Progenitor cell of endocrine pancreas (in vitro differentiated cells): ENCODE measurements at places on chromosomes 2 and 18.
A peak's percentile ranks its signal among the peaks of the same experiment; 100 is the strongest.

- no peak for DNase-seq
Measured at GRCh38 chr2:127084611-127085316, 22.2 kb downstream of the BIN1 start.

DNA sequence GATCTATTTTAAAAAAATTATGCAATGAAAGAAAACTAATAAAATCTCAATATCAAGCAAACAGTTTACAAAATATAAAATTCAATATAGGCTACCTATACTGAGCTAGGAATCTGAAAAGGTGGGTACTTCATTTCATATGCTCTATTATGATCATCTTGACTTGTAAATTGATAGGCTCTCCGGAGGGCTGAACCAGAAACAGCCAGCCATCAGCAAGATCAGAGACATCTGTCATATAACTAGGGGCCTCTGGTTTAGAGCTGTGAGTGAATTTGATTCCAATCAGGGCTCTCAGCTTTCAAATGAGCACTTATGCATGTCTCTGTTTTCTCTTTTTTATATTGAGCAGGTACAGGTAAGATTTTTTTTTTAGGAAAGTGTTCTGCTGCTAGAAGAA lies 114.2 kb downstream of the SPHKAP start:
- no peak for DNase-seq

DNA sequence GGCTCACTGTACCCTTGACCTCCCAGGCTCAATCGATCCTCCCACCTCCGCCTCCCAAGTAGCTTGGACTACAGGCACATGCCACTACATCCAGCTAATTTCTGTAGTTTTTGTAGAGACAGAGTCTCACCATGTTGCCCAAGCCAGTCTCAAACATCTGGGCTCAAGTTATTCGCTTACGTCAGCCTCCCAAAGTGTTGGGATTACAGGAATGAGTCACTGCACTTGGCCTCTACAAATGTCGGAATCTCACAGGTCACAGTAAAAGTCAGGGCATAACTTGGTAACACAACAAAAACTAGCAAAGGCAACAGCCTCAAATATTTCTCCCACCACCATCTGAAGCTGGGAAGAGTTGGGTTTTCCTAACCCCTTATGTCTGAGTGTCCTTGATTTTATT lies 25.3 kb downstream of the SCG2 start:
- no peak for DNase-seq

- DNase-seq = peak; percentile 58
Measured at GRCh38 chr2:34012715-34013302, 413.7 kb upstream of the FAM98A start.

DNA sequence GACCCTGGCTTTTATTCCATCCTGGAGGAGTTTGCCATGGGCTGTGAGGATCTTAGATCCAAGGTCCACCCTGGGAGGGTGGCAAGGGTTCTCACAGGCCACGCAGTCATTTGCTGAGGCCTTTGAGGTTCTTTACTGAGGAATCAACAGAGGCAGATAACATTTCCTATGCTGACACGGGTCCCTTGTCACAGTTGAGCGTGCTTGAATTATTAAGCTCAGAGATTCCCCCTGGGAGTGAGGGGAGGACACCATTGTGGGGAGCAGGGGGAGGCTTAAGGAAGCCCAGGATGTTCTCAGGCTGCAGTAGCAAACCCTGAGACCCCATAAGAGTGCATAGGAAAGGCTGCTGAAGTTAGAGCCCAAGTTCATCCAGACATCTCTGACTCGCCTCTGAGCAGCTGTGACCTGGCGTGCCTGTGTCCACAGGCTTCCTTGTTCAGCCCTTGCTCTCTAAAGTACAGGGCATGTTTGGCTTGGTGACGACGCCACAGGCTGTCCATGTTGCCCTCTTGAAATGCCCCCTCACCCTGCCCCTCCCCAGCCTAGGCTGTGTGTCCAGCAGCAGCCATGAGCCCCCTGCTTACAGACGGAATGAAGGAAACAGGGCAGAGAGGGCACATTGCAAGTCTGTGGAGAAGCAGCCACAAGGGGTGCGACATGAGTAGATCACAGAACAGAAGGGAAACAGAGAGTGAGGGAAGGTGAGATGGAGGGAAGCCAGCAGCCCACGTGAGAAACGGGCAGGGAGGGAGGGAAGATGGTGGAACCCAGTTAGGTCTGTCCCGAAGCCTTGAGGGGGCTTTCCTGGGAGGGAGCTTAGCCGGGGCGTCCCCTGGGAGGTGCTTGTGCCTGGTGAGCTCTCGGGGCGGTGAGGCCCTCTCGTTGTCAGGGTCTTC lies 34.0 kb downstream of the NAPG start:
- no peak for DNase-seq

- no peak for DNase-seq
Measured at GRCh38 chr2:120953843-120954584, 218.3 kb downstream of the GLI2 start.

GRCh38 chr2:1607971-1608688 lies 136.2 kb downstream of the PXDN start:
- DNase-seq = no peak

DNA sequence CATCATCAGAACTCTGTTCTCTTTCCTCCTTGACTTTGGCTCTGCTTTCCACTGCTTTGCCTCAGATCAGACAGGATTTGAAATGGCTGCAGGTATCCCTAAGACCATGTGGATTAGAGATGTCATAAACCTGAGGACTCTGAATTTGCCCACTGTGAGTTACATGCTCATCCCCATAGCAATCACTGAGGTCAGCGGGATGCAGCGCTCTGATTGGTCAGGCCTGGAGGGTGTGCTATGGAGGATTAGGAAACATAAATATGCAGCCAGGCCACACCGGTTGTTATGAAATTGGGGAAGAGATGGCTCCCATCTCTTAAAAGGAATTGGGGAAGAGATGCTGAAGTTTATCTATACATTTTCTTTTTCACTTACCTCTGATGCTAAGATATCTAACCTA lies 73.7 kb upstream of the DNAJC10 start:
- no peak for DNase-seq

- no peak for DNase-seq
Measured at GRCh38 chr2:177671662-177672061, 279.1 kb downstream of the AGPS start.

GRCh38 chr2:174846941-174847938 lies 83.0 kb upstream of the CHRNA1 start:
- no peak for DNase-seq

DNA sequence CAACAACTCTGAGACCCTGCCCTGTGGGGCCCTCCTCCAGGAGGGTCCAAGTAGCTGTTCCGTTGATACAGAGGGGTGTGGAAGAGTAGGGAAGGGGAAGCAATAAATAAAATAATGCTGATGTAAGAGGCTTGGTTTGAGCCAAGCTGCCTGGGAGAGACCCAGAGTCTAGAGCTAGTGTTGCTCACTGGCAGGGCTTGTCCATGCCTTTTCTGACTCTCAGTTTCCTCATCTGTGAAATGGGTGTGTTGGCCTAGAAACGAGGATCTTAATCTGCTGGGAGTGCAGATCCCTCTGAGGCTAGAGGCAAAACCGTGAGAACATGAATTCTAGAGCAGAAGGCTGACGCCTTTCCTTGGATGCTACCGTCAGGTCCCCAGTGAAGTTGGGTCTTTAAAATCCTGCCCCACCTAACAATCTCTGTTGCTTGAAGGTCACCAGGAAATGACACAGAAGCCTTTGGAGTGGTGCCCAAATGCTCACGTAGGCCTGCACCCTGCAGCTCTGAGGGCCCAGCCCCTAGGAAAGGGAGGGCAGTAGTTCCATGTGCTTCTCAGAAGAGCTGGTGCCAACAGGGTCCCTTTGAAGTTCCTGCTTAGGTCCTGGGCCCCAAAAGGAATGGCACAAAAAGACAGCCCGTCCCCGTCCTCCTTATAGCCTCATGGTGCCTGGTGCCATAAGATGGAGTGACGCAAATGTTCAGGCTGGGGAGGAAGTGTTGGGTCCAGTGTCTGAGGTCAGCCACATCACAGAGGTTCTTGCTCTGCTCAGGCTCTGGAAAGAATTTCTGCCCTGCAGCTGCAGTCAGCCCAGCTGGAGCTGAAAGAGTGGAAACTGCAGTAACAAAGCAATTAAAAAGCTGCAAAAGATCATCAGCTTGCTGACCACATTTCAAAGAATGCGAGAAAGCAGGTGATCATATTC lies 73.2 kb upstream of the SMAD2 start:
- DNase-seq = no peak

DNA sequence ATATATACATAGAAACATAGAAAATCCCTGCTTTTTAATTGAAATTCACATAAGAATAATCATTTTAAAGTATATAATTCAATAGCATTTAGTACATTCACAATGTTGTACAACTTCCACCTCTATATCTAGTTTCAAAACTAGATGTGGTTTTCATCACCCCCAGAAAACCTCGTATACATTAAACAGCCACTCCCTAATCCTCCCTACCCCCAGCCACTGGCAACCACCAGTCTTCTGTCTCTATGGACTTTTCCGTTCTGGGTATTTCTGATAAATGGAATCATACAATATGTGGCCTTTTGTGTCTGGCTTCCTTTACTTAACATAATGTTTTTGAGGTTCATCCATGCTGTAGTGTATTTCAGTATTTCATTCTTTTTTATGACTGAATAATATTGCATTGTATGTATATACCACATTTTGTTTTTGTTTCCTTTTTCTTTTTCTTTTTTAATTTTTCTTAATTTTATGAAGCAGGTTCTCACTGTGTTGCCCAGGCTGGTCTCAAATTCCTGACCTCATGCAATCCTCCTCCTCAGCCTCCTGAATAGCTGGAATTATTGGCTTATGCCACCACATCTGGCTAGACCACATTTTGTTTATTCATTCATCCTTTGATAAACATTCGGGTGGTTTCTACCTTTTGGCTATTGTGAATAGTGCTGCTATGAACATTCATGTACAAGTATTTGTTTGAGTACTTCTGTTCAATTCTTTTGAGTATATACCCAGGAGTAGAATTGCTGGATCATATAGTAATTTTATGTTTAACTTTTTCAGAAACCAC lies 50.6 kb upstream of the RNF152 start:
- no peak for DNase-seq

- no peak for DNase-seq
Measured at GRCh38 chr2:15893689-15894480, 46.5 kb upstream of the MYCN start.

DNA sequence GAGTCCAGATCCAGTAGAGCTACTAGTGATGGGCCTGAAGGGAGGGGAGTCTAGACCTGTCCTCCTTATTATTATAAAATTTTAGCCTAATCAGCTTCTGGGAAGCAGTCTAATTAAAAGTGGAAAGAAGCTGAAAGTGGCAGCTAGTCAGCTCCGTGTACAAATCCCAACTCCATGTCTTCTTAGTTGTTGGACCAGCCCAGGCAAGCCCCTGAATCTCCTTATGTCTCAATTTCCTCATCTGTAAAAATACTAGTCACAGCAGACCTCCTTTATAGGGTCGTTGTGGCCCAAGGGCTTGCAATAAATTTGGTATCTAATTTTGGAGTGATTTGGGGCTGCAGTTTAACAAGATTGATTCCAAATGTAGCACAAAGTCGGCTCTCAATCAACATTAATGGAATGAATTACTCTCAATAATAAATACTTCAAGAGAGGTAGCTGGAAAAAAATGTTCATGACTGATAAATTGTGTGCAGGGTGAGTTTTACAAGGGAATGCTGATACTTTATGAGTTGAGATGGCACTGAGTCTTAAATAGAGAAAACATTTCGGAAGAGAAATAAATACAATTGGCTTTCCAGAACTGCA lies 118.3 kb upstream of the NDUFV2 start:
- no peak for DNase-seq

DNA sequence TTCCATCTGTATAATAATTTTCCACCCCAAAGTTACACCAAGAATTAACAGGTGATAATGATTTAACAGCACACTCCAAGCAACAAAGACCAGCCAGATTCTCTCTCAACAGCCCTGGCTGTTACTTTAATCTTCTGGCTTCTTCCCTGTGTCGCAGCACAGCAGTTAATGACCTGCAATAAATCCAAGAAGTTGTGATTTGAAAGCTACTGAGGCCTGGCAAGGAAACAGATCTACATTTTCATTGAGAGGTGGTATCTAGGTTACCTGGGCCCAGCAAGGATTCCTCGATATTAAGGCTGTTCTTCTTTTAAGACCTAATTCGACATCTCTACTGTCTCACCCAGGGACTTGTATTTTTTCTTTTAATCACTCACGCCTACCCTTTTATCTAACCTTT lies 433.8 kb downstream of the NBAS start:
- no peak for DNase-seq

DNA sequence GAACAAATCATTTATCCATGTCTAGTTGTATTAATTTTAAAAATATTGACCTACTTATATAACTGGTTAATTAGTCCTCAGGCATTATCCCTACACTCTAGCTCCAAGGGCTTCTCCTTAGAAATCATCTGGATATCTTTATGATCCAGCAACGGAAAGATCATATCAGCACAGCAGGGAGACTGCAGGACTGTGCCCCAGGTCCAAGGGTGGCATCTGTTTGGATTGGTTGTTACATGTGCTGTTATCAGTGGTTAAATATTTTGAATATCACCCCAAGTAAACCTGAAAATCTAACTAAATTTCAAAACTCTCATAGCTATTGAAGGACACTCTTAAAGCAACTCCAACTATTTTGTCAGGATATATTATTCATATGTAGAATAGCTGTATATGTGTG lies 556.2 kb upstream of the ZEB2 start:
- no peak for DNase-seq

DNA sequence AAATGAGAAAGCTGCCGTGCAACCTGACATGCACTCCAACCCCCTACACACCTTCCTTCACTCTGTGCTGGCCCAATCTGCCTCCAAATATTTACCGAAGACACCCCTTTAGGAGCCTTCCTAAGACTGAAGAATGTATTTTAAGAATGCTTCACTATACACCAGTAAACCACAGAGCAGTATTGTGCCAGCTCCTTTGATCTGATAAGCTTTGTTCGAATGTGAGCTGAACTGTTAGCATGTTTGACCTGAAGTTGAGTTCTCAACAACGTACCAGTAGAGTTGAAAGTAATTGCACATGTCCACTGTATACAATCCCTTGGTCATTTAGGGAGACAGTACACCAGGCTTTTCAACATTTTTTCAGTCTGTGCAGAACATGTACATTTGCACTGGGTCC lies 259.2 kb downstream of the TGIF1 start:
- DNase-seq = no peak

GRCh38 chr18:36374262-36374661 lies 76.7 kb downstream of the FHOD3 start:
- DNase-seq = no peak

GRCh38 chr18:50571606-50572005 lies 11.7 kb downstream of the MAPK4 start:
- DNase-seq = no peak

- DNase-seq = no peak
Measured at GRCh38 chr2:69994166-69994565, 32.7 kb upstream of the ASPRV1 start.

DNA sequence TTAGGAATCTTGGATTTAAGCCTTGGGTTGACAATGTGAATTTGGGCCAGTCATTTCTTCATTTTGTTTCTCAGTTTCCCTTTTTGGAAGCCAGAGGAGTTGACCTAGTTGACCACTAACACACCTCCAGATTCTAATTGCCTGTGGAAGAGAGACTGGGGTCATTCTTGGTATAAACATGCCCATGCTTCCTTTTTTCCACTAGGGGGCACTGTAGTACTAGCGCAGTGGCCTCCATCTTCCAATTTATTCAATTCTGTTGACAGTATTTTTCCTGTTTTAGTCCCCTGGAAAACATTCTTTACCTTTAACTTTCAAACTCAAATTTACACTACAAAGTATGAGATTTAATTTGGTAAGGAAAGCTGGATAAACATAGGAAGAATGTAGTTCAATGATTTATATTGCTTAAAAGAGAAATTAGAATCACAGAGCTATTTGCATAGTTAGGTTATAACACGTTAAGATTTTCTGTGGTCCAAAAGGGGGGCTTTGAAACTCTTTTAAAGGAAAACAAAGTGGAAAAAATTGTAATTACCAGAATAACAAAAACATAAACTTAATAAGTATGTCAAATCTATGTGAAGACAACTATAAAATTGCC lies 57.5 kb upstream of the AGPS start:
- no peak for DNase-seq
